ENCODE measurements at places on chromosomes 11 and 22.

DNA sequence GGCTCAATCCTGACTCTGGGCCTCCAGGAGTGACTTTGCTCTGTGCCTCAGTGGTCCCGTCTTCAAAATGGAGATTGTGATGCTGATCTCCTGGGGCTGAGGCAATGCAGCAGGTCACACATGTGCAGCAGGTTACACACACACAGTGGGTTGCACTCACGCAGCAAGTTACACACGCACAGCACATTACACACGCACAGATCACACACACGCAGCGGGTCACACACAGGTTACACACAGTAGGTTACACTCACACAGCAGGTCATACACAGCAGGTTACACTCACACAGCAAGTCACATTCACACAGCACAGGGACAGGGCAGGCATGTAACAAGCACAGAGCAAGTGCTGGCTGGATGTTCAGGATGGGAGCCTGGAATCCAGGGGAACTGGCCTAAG is 11.3 kb downstream of the C11orf24 start:
- no peak for DNase-seq
- no peak overlapping the region for H3K4me3 ChIP-seq
- peaks cover 15% of the 10 kb centered on the region for H3K36me3 ChIP-seq
- H3K4me1 ChIP-seq, result no peaks in the 10 kb centered on the region
- no peaks in the 10 kb centered on the region for H3K27me3 ChIP-seq
- H3K27ac ChIP-seq, result no peak overlapping the region

- H3K4me1 ChIP-seq, result peaks cover 7% of the 10 kb centered on the region
- no peak for DNase-seq
- peak overlapping the region; percentile 45 for H3K27ac ChIP-seq
- H3K27me3 ChIP-seq, result no peaks in the 10 kb centered on the region
- H3K4me3 ChIP-seq, result no peak overlapping the region
Observed at GRCh38 chr11:335779-336658, 15.4 kb upstream of the IFITM3 start.

DNA sequence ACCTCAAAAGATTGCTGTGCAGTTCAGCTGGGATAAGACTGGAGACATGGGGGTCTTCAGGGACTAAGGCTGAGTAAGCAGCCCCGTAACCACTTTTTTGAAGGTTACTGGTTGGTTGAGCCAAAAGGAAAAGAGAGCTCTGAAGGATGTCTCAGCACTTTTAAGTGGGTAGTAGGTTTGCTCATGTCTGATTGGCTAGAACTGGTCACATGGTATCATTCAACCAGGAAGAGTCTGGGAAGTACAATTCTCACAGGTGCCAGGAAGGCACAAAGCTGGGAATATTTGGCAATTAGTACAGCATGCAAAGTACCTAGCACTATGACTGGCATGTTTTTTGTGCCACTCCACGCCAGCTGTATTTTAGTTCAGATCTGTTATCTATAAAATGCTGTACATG is 58.1 kb downstream of the SNX19 start:
- no peak overlapping the region for H3K27ac ChIP-seq
- peak; percentile 59 for DNase-seq
- no peaks in the 10 kb centered on the region for H3K36me3 ChIP-seq

GRCh38 chr11:704228-704674 is 1.8 kb upstream of the EPS8L2 start:
- no peak overlapping the region for H3K27ac ChIP-seq
- no peak overlapping the region for H3K4me3 ChIP-seq
- H3K4me1 ChIP-seq, result peaks cover 2% of the 10 kb centered on the region
- H3K36me3 ChIP-seq, result no peaks in the 10 kb centered on the region
- DNase-seq, result no peak

DNA sequence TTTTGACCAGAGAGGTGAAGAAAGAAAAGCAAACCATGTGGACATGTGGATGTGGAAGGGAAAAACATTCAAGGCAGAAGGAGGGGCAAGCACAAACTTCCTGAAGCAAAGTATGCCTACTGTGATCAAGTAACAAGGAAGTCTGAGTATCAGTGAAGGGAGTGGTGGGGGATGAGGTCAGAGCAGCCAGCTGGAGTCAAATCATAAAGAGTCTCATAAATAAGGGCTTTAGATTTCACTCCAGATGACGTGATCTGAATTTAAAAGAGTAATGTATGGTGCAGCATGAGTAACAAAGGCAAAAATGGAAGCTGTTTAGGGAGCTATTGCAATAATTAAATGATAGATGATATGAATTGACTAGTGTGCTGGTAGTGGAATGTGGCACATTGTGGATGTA is 665.4 kb upstream of the CCDC90B start:
- DNase-seq, result peak; percentile 28
- no peak overlapping the region for H3K27ac ChIP-seq
- H3K4me3 ChIP-seq, result no peak overlapping the region
- no peaks in the 10 kb centered on the region for H3K27me3 ChIP-seq

DNA sequence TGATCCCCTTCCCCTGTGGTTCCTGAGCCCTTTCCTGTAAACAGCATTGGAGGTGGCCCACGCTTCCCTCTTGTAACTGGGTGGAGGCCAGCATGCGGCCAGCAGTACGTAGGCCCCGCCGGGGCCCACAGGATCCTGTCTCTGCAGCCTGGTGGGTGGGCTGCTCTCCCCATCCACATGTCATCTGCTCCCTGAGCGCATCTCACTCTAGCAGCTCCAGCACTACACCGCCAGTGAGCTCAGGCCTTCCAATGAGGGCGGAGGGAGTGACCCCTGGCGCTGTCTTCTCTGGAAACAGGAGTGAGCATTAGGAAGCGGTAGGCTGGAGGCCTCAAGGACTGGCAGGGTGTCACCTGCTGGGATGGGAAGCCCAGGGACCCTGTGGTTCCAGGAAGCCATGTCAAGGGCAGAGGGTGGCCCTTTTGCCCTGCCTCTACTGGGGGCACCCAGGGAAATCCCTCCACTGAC is 363.9 kb downstream of the TBC1D22A start:
- no peak for DNase-seq
- H3K27me3 ChIP-seq, result no peaks in the 10 kb centered on the region
- H3K4me1 ChIP-seq, result no peaks in the 10 kb centered on the region

GRCh38 chr11:123642435-123642834 is 12.0 kb downstream of the SCN3B start:
- H3K27me3 ChIP-seq, result no peaks in the 10 kb centered on the region
- no peaks in the 10 kb centered on the region for H3K36me3 ChIP-seq
- no peak overlapping the region for H3K4me3 ChIP-seq

DNA sequence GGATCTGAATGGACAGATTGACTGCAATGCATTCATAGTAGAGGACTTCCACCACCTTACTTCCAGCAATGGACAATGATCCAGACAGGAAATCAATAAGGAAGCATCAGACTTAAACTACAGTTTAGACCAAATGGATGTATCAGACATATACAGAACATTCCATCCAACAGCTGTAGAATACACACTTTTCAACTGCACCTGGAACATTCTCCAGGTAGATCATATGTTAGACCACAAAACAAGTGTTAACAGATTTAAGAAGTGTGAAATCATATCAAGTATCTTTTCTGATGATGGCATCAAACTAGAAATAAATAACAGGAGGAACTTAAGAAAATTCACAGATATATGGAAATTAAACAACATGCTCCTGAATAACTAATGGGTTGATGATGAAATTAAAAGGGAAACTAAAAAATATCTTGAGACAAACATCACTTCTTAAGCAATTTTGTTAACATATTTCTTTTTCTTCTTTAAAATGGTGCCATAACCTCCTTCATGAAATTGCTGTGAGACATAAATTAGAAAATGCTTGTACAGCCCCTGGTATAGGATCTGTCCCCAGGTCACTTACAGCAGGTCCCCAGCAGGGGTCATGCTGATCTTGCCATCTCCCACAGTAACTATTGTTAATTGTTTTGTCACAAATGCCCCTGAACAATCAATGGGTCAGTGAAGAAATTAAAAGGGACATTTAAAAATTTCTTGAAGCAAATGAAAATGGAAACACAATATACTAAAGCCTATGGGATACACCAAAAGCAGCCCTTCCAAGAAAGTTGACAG is 100.0 kb upstream of the OR4B1 start:
- no peak overlapping the region for H3K4me3 ChIP-seq
- H3K36me3 ChIP-seq, result no peaks in the 10 kb centered on the region
- no peaks in the 10 kb centered on the region for H3K4me1 ChIP-seq
- H3K27me3 ChIP-seq, result no peaks in the 10 kb centered on the region

DNA sequence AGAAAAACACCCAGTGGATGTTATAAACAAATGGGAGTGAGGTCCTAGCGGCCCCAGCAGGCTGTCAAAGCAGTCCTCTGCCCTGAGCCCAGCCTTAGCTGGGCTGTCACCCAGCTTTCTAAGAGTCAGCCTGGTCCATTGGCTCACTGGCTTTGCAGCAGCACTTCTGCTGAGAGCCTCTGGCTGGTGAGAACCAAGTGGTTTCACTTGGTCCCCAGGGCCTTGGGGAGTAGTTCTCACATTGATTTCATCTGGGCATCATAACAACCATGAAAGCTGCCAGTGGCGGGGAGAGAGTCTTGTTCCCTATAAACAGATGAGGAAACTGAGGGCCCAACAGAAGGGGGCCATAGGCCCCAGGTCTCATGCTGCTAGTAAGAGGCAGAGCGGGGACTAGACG is 11.4 kb downstream of the SEC14L6 start:
- no peak overlapping the region for H3K4me3 ChIP-seq
- H3K36me3 ChIP-seq, result no peaks in the 10 kb centered on the region
- H3K27ac ChIP-seq, result no peak overlapping the region
